ENCODE measurements at places on chromosomes 7 and 10.

- no peak for DNase-seq
Measured at GRCh38 chr7:27302590-27302989, 60.0 kb downstream of the EVX1 start.

DNA sequence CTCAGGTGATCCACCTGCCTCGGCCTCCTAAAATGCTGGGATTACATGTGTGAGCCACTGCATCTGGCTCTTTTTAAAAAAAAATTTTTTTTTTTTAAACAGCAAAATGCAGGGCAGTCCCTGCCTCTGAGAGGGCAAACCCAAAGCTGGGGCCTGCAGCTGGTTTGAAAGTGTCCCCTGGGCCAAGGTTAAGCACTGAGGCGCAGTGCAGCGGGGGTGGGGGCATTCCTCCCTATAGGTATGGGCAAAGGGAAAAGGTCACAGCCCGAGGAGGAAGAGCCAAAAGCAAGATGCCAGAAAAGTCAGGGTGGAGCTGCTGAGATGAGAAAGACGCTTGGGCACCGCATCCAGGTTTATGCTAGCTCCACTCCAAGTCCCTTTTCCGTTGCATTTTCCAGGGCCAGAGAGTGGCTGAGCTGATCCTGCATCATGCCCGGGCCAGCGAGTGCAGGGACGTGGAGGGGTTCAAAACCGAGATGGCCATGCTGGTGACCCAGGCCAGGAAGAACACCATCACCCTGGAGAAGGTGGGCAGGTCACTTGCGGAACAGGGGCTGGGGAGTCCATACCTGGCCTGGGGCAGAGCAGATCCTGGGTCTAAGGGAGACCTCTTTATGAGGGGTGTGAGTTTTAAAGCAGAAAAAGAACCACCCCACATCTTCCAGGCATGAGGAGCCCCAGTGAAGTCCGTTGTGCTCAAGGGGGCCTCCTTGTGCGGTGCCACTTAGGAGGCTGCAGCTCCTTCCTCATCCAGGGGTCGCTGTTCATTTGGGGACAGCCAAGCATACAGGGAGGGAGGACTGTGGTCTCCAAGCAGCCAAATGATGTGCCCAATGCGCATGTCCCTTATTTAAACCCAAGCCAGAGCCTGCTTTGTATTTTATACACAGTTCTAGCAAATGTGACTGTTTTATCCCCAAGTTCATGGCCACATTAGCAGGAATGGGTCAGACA, 7.0 kb upstream of the NDUFB2 start:
- DNase-seq: no peak

- DNase-seq: no peak
Measured at GRCh38 chr7:43054052-43054722, 58.3 kb upstream of the HECW1 start.

- no peak for DNase-seq
Measured at GRCh38 chr7:108094346-108094745, 35.8 kb downstream of the LAMB4 start.

DNA sequence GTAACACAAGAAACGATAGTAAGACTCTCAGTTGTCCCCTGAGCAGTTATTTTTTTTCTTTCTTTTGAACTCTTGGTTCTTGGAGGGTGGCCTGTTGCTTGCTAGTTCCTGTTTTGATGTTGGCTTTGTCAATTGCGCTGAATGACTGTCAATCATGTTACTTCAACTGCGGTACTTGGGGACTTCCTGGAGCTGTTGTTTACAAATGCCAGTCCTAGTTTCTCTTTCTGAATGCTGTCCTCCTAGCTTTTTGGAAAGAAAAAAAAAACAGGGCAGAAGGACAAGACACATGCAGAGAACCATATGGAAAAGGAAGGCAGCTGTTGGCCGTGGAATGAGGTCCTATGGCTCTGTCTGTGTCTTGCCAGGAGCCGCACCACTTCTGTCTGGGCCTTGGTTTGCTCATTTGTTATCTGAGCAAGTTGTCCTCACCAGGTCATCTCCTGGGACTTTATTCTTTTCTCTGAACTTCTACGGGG, 7.0 kb upstream of the PDCD4 start:
- peak; percentile 73 for DNase-seq

DNA sequence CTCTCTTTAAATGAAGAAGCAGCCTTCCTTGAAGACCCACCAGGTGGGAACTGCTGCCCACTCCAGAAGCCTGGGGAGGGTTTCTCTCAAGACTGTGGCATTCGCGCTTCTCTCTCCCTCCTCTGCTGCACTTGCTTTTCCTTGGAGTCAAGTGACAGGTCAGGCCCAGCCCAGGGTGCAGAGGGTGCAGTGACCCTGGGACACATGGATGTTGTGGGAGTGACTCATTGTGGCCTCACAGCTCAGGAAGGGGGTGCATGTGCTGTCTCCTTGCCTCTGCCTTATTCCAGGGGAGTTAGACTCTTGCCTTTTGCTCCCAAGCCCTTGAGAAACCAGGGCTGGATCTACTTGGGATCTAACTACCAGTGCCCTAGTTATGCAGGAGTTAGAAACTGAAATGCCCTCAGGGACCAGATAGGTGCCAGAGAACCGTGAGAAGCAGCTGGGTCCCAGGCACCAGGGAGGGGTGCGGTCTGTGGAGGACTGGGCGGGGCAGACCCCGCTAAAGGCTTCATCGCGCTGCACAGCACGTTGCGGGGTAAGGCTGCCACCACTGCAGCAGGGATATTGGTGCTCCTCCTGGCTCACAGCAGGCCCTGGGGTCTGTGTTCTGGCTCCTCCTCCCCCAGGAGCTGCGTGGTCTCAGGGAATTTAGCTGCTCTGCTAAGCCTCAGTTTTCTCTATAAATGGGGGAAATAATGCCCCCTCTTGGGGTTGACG, 11.4 kb downstream of the FAM241B start:
- DNase-seq: no peak

DNA sequence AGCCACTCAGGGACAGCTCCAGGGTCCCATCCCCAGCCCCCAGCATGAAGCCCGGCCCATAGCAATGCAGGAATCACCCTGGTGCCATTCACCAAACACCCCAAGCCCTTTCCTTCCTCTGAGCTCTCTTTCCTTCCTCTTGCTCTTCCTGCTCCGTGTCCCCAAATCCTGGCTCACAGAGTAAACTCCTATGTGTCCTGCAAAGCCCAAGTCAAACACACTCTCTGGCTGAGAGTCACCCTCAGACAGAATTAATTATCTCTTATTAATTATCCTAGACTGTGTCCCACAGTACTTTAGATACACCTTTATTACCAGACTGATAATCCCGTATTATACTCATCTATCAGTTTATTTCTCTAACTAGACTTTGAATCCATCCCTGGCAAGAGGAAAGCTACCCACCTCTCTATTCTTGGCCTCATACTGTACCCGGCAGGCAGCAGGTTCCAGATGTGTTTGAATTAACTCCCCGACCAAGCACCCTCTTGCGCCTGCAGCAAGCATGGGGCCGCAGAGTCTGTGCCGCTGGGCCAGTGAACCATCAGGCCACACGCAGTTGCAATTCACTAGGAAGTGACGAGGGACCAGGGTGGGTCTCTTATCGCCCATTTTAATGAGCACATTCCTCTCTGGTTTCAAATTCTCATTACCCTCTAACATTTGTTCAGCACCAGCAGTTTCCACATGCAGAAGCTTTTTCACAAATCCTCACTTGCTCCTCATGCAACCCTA, 86.7 kb downstream of the PRKAG2 start:
- no peak for DNase-seq

DNA sequence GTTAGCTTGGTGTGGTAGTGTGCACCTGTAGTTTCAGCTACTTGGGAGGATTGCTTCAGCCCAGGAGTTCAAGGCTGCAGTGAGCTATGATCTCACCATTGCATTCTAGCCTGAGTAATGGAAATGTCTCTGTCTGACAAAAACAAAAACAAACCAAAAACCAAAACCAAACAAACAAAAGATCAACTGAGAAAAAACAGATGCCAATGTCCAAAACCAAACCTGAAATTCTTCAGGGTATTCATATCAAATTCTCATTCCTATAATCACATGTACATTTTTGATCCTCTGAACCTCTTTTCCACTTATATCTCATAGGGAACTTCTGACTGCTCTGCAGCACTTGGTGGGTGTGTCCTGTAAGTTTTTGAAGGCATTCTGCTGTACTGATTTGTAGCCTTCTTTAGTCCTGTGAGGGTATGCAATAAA, 87.0 kb downstream of the CDK6 start:
- no peak for DNase-seq

- no peak for DNase-seq
Measured at GRCh38 chr7:100583132-100584053, 2.5 kb downstream of the LRCH4 start.
